HCEC 1CT (cell line): ENCODE measurements at places on chromosomes 1 and 21.
A peak's percentile ranks its signal among the peaks of the same experiment; 100 is the strongest.

- DNase-seq = no peak
Measured at GRCh38 chr1:83800066-83800465, 198.9 kb downstream of the TTLL7 start.

- DNase-seq = no peak
Measured at GRCh38 chr1:163171826-163172225, 30.9 kb downstream of the RGS5 start.

DNA sequence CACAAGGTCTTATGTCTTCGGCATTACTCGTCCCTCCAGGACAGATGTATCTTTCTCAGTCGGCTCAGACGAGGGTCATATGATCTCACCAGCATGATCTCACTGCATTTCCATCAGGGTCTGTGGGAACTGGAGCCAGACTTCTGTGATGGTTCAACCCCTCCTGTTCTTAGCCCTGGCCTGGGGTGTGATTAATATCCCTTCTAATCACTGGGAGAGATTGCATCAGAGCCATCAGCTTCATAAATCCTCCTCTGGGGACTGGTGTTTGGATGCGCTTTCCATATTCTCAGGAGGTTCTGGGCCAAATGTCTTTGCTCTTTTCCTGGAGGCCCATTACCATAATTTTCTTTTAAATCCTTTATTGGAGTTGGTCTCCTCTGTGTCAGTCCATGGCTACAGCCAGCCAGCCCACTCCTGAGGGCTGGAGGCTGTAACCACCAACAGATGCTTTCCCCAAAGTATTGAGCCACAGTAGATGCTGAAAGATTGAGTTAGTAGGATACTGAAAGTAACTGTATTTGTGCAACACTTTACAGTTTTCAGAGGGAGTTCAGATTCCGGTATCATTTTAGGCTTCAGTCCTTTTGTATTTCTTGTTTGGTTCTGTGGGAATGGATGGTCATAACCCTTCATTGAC, 20.0 kb downstream of the CACNA1E start:
- no peak for DNase-seq

DNA sequence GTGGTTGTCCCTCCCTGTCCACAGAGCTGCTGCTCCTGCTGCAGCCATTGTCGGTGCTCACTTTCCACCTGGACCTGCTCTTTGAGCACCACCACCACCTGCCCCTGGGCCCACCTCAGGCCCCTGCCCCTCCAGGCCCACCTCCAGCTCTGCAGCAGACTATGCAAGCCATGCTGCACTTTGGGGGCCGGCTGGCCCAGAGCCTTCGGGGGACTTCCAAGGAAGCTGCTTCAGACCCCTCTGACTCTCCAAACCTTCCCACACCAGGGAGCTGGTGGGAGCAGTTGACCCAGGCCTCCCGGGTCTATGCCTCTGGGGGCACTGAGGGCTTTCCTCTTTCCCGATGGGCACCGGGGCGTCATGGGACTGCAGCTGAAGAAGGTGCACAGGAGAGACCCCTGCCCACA, 5.9 kb downstream of the RUSC1 start:
- DNase-seq = no peak

- no peak for DNase-seq
Measured at GRCh38 chr1:114892194-114892918, 37.7 kb downstream of the SYCP1 start.

GRCh38 chr1:45730780-45731319, 19.6 kb downstream of the IPP start:
- DNase-seq = no peak

DNA sequence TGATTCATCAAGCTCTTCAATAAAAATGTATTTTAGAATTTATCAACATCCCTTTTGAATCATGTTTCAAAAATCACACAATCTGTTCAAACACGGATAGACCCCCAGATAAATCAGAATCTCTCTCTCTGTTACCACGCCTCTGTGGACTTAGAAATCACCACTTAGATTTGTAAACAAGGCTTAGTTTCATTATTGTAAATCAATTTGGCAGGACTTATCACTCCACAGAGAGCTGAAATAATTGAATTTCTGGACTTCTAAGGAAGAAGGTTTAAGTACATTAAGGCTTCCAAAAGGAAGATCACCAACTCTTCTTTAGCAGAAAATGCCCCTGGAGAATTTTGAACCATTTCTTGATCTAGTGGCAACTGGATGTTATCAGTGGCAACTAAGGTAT, 100.4 kb downstream of the APP start:
- DNase-seq = no peak

GRCh38 chr1:112927462-112927990, 28.5 kb downstream of the SLC16A1 start:
- DNase-seq = no peak

GRCh38 chr1:66725885-66726665, 26.2 kb upstream of the DYNLT5 start:
- DNase-seq = peak; percentile 57

GRCh38 chr1:200198236-200198635, 170.7 kb downstream of the NR5A2 start:
- DNase-seq = no peak

DNA sequence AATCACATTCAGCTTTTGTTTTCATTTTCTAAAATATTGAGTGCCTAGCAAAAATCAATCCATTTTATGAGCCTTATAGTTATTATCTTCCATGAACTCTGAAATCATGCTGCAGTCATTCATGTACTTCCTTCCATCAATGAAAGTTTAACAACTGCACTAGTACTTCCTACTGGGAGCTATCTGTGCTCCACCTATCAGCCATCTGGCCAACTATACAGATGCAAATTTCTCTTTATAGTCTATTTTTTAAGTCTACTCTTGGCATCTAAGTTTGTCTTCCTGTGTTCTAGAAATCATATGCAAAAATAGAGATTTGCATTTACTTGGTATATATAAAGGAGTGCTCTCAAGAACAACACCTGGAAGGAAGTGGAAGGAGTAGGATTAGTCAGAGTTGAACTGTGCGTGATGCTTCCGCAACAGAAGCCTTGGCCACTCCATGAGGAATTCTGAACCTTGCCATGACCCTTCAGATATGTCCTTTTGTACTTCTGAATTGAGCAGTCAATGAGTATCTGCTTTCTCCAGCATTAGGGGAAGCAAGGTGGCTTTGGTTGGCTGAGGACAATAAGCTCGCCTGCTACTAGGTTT, 403.2 kb upstream of the ADAMTS5 start:
- no peak for DNase-seq
